ENCODE measurements at places on chromosomes 1 and 21.
A peak's percentile ranks its signal among the peaks of the same experiment; 100 is the strongest.

- DNase-seq = no peak
Observed at GRCh38 chr1:95865769-95866168, 631.8 kb downstream of the RWDD3 start.

GRCh38 chr21:35578831-35579471, 481.4 kb downstream of the SETD4 start:
- DNase-seq = no peak

- DNase-seq = peak; percentile 75
Observed at GRCh38 chr1:30879940-30880677, 28.4 kb downstream of the SDC3 start.

- no peak for DNase-seq
Observed at GRCh38 chr1:60280256-60280655, 206.7 kb upstream of the C1orf87 start.

- DNase-seq = no peak
Observed at GRCh38 chr1:226779561-226779960, 40.5 kb upstream of the ITPKB start.
